ENCODE measurements at places on chromosomes 12 and 14.

DNA sequence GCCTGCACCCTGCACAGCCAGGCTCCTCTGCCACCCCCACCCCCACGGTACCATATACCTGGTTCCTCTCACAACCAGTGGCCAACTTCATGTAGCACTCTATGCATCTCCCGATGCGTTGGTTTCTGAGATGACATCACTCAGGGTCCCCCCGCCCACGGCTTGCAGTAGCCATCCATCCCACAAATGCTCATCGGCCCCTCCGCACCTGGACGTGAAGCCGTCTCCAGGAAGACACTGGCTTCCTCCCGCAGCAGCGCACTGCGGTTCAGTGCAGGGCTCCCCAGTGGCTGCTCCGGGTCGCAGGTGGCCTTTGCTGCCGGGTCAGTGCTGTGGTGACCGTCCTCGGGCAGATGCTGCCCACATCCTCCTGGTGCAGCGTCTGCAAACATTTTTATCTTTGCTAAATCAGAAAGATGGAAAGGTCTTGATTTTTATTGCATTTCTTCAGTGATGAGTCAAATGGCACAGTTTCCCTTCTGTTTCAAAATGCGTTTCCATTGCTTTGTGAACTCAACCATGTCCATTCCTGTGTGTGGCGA lies 27.5 kb upstream of the MMP17 start:
- no peak for DNase-seq

DNA sequence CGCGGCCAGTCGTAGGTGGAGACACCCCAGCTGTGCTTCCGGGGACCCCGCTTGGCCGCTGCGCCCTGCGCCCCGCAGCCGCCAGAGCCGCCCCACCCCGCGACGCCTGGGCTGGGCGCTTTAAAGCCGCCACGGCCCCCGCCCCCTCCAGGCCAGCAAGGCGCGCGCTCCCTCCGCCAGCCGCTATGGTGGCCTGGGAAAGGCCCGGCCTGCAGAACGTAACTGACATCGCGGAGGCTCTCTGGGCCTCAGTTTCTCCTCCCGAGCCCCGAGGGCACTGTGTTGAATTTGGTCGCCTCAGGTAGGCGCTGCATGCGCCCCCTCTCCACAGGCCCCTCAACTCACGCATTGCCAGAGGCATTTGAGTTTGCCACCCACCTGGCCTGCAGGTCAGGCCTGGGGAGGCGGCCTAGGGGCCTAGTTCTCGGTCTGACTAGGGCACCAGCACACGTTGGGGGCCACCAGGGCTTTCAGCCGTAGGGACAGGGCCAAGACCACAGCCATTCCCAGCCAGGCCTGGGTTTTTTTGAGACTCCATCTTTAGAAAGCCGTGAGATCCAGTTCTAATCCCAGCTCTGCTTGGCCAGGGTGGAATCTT lies at the start of gene NGB:
Gene NGB, minus strand, starts transcription at position 94 of the 598 bp plus-strand sequence. CDS start 269 bp downstream, outside the sequence.
- DNase-seq, result no peak

DNA sequence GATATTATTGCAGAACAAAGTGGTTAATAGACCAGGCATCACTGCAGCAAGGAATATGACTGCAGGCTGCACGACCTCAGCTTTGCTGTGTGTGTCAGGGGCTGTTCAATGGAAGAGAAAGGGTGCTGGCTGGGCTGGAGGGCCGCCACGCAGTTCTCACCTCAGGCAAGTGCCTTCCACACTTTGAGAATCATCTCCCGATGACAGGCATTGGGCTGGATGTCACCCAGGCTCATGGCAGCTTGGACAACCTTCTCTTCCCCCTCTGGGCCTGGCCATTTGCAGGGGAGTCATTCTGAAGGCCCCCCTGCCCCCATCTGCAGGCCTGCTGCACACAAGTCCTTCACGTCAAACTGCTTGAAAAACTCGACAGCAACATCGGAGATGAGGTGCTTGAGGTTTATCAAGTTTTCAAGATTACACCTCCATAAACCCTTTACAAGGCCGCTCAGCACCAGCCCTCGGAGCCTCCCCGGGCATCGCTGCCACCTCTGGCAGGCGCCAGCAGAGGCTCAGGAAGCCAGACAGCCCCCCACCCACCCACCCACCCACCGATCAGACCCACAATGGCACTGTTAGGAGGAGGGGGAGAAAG lies 165.9 kb upstream of the GSC start:
- no peak for DNase-seq

GRCh38 chr12:79128956-79129355 lies 264.4 kb downstream of the SYT1 start:
- no peak for DNase-seq

DNA sequence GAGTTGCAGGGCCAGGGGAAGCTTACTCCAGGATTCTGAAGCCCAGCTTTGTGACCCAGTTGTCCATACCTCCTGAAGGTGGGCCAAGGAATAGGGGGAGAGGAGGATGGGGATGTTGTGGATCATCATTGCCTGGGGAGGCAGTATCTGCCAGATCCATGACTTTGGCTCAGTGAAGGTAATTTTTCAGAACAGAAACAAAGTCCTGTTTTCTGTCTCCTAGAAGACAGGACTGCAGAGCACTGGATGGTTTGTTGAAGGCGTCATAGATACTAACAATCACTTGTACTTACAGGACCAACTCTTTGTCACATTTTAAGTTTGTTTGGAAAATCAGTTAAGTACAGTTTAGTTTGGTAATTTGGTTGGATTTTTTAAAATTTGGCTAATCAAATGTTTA lies 38.4 kb downstream of the ANO6 start:
- no peak for DNase-seq

DNA sequence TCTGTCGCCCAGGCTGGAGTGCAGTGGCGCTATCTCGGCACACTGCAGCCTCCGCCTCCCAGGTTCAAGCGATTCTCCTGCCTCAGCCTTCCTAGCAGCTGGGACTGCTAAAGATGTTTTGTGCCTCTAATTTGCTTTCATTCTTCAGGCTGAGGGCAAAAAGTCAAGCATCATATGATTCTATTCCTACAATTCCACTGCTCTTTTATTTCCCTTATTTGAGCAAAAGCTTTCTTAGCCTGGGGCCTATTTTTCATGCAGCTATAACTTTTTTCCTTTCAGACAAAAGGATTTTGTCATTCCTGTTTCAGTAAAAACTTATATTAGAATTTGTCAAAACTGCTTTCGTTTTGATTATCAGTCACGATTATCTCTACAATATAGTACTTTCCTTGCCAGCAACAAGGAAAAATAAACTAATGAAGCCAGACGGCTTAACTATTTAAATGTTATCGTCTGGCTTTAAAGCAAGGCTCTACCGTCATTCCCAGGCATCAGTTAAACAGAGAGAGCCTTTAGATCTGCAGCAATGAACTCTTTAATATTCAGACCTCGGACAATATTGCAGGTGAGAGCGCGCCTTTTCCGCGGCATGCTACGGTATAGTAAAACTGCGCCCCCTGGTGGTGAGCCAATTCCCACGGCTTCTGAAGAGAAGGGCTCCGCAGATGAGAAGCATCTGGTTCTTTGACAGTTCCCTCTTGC lies 1.4 kb upstream of the SLC2A13 start:
- peak; percentile 78 for DNase-seq

DNA sequence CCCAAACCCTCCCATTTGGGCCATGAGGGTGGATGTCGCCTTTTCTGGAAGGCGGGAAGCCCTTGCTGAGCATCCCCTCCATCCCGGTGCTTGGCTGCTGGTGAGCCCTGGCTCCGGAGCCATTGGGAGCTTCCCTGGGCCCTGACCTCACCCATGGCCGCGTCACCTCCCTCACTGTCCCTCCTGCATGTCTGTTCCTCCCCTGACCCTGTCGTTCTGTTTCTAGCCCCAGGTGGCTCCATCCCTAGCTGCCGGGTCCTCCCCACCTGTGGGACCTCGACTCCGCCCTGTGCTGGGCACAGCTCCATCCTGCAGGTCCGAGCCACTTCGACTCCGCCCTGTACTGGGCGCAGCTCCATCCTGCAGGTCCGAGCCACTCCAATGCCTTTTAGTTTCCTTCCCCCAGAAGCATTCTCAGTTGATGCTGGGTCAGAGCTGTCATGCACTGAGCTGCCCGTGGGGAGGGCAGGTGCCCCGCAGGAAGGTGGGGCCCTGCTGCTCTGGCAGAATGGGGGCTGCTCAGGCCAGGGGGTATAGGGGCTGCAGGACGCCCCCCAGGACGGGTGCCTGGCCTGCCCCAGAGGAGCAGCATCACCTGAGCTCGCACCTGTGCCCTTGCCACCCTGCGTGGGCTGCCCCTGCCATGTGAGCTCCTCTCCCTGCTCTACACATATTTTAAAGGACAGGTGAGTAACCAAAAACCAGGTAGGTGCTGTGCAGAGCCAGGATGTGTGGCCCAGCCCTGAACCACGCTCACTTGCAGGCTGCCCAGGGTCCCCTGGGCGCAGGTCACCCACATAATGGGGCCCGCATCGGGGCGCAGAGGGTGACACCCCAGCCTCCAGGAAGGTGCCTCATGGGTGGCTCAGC lies 19.0 kb downstream of the NOC4L start:
- no peak for DNase-seq

DNA sequence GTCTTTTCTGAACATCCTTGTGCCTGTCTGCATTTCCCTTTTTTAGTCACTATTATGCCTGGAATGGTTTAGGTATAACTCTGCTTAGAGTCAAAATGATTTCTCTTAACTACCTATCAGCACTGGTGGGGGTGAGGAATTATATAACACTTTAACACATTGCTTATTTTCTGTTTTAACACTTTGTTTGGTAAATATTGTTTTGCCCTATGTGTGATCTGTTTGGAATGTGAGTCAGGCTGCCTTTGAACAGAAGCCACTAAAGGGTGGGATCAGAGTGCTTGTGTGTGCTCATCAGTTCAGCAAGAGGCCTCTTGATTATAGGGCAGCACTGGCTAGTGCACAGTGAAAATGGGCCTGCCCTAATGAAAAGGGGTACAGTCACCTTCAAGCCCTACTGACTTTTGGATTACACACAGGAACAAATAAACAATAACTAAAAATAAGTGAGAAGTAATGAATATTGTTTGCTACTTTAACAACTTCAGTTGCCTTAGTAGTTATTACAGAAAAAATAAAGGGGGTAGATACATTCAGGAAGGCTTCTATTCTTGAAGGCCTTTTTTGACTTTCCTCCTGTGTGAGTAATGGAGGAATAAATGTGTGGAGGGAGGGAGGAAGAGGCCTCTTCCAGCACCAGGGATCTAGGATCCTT lies 23.2 kb downstream of the NGDN start:
- no peak for DNase-seq

- DNase-seq, result no peak
Measured at GRCh38 chr12:99920353-99920960, 64.3 kb downstream of the ANKS1B start.

- no peak for DNase-seq
Measured at GRCh38 chr14:90508536-90509254, 111.9 kb downstream of the CALM1 start.

DNA sequence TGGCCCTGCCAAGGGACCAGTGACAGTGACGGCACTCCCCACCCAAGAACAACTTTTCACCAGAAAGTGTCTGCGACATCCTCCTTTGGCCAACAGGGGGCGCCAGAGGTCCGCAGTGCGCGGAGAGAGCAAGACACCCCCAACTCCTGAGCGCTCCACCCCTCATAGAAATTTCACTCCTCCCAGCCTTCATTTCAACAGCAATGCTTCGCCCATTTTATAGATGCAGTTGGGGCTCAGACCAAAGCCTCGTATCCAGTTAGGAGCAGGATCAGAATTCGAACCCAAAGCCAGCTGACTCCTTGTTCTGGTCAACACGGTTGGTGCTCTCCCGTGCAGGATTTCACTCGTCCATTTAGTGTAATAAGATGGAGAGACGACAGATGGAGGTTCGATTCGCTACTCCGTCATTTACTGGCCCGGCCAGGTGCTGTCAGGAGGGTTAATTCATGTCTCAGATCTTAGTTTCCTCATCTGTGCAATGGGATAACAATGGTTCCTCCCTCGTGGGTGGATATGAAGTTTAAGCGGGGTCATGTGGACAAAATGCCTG lies 2.4 kb upstream of the POP5 start:
- peak; percentile 56 for DNase-seq

- DNase-seq, result no peak
Measured at GRCh38 chr14:24408764-24409163, 10.0 kb downstream of the NYNRIN start.

GRCh38 chr14:105220699-105221597 lies 27.4 kb upstream of the BTBD6 start:
- DNase-seq, result no peak

DNA sequence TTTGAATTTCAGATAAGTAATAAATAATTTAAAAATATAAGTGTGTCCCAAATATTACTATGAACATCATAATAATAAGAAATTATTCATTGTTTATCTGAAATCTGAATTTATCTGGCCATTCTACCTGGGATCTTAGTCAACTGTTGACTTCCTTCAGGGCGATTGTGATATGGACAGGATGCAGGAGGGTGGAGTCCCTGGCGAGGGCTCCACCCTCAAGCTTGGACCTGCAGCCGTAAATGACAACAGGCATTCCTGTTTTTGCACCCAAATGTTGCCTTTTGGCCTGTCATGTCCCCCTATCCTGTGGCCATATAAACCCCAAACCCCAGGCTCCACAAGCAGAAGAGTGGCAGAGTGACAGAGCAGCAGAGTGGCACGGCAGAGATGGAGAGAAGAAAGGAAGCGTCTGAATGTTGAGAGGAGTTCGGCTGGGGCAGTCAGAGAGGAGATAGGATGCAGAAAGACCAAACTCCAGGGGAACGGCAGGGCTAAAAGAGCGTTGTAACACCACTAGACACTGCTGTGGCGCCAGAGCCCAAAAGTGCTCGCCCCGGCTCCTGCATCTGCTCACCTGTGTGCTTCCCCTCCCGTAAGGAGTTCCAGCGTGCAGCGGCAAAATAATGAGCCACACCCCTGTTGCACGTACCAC lies 39.4 kb upstream of the FUT8 start:
- DNase-seq, result no peak

DNA sequence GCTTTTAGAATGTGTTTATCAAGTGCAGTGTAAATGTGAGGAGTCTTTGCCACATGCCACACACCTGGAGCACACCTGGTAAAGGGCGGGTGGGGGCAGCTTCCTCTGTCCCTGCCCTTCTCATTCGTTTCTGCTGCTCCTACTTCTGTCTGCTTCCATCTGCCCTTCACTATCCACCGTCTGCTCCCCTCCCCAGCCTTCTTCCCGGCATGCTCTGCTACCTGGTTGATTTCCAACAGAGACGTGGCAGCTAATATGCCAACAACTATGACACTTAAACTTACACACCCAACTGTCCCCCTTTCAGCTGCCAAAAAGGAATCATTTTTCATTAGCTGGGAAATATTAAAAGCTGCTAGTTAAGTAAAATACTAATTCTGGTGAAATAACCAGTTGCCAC lies 9.1 kb upstream of the CARMIL3 start:
- no peak for DNase-seq

- no peak for DNase-seq
Measured at GRCh38 chr12:58818546-58818945, 101.8 kb downstream of the LRIG3 start.

GRCh38 chr12:6262211-6262610 lies 48.3 kb upstream of the PLEKHG6 start:
- no peak for DNase-seq

DNA sequence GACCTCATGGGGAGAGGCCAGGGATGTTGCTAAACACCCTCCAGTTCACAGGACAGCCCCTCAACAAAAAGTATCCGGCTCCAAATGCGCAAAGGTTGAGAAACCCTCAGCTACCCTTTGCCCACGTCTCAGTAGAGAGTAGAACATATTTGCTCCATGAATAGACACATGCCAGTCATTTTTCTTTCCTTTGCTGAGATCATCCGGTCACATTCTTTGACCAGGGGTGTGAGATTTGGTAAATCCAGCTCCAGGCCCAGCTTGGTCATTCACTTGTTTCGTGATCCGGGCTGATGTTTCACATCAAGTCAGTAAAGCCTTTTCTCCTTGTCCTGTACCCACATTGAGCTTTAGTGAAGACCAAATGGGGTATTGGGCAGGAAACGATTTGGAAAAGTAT lies 83.6 kb upstream of the LHX5 start:
- no peak for DNase-seq
